ENCODE measurements at places on chromosomes 2 and 18.

GRCh38 chr2:218400167-218400929 is 680 bp downstream of the CTDSP1 start:
- DNase-seq = no peak

GRCh38 chr2:30293303-30293921 is 62.1 kb downstream of the LBH start:
- no peak for DNase-seq

GRCh38 chr2:127577503-127577902 is 42.0 kb downstream of the MYO7B start:
- no peak for DNase-seq

DNA sequence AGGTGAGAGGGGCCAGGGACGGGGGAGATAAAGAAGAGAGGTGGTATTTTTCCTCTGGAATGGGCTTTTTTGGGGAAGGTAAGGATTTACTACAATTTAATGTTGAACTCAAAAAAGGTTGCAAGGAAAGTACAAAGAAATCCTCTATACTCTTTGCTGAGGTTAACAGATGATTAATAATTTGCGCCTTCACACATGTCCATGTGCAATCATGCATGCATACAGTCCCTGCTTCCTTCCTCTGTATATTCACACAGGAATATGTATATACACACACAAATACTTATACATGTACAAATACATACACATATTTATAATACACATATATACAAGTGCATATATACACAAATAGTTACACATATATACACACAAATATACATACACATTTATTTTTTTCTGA is 193.4 kb downstream of the NBAS start:
- DNase-seq = no peak

- DNase-seq = no peak
Measured at GRCh38 chr2:9178110-9178903, 28.3 kb upstream of the ASAP2 start.

- DNase-seq = no peak
Measured at GRCh38 chr18:8834881-8835280, 129.5 kb downstream of the MTCL1 start.

GRCh38 chr2:241902357-241902991 is 32.9 kb downstream of the RTP5 start:
- no peak for DNase-seq

DNA sequence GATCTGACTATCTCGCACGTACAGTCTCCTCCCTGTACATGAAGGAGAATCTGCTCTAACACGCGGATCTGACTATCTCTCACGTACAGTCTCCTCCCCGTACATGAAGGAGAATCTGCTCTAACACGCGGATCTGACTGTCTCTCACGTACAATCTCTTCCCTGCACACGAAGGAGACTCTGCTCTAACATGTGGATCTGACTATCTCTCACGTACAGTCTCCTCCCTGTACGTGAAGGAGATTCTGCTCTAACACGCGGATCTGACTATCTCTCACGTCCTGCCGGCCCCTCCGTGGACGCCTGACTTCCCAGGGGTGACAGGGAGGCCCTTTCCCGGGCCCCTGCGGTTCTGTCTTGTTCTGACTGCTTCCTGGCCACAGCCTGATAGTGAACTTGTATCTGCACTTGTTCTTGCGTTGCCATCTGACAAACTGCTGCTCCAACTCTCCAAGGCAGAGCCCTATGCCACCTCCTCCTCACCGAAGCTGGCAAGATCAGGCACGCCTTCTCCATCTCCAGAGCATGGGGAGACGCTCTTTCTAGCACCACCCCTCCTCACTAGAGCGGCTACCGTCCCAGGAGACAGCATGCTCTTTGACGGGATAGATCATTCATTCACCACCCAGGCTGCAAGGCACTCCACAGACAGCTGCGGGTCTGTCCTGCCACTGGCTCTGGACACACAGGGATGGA is 238.6 kb downstream of the TWIST2 start:
- DNase-seq = no peak

GRCh38 chr2:16644221-16644925 is 21.3 kb downstream of the CYRIA start:
- no peak for DNase-seq

Measured in esophagus squamous epithelium (tissue), 5 donors.